ENCODE measurements at places on chromosomes 7 and 10. TPM values are rescaled to one million over a fixed set of nuclear protein-coding genes. Genes with fewer than 3 reads are reported as not detected.

GRCh38 chr7:128812514-128813168, 17.6 kb upstream of the FLNC start:
- H3K36me3 ChIP-seq, result no peaks in the 10 kb centered on the region
- no peaks in the 10 kb centered on the region for H3K27me3 ChIP-seq
- no peaks in the 10 kb centered on the region for H3K4me1 ChIP-seq
- H3K4me3 ChIP-seq, result no peak overlapping the region

- peak overlapping the region; percentile 23 for H3K27ac ChIP-seq
- H3K27me3 ChIP-seq, result no peaks in the 10 kb centered on the region
- H3K36me3 ChIP-seq, result no peaks in the 10 kb centered on the region
- DNase-seq, result no peak
- no peak overlapping the region for H3K4me3 ChIP-seq
Observed at GRCh38 chr10:49108656-49109055, 6.7 kb downstream of the VSTM4 start.

DNA sequence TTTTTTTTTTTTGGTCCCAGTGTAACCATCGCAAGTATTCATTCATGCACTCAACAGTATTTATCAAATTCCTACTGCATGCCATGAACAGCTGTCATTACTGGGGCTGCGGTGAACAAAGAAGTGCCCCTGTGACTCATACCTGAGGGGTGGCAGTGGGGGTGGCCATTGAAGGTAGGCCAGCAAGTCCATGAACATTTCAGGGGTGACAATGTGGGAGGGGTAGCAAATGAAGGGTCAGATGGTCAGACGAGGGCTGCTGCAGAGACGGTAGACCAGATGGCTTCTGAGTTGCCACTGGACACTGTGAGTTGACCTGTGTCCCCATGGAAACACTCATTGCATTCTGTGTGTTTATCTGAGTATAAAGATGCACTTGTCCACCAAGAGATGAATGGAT, 92.5 kb upstream of the PITRM1 start:
- H3K4me1 ChIP-seq, result no peaks in the 10 kb centered on the region
- H3K27ac ChIP-seq, result no peak overlapping the region
- no peak for DNase-seq

DNA sequence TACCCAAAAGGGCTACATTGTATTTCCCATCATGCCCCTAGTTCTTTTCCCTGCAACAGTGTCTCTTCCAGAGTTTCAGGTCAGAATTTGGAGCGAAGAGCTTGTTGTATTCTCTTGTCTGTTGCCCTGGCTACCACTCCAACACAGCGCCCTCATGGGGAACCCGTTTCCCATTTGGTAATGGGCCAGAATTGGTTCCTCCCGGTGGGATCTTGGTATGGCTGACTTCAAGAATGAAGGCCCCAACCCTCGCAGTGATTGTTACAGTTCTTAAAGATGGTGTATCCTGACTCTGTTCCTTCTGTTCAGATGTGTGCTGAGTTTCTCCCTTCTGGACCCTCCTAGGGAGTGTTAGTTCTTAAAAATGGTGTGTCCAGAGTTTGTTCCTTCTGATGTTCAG, 110.5 kb upstream of the ZNF32 start:
- no peak overlapping the region for H3K4me3 ChIP-seq
- H3K36me3 ChIP-seq, result no peaks in the 10 kb centered on the region
- H3K27me3 ChIP-seq, result no peaks in the 10 kb centered on the region
- no peak overlapping the region for H3K27ac ChIP-seq
- H3K4me1 ChIP-seq, result no peaks in the 10 kb centered on the region
- DNase-seq, result no peak

The RNF148 gene
- total RNA-seq, result 3.4 TPM

The PODXL gene
- total RNA-seq, result 33.6 TPM

DNA sequence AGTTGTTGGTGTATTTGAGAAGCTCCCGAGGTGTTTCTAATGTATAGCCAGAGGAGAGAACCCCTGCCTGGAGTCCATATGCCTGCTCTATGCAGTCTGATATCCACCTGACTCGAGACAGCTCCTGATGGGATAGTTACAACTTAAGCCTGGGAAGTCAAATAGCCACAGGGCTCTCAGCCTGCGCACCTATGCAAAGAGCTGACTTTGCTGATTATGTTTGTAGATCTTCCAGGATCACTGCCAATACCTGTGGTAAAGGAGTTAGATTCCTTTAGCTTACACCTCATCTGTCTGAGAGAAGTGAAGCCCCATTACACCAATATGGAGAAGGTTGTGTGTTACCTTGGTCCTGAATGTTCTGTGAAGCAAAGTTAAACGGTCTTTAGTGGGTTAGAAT, 1063.3 kb downstream of the NRG3 start:
- no peaks in the 10 kb centered on the region for H3K4me1 ChIP-seq
- no peaks in the 10 kb centered on the region for H3K27me3 ChIP-seq
- DNase-seq, result no peak

The ATOH7 gene
- not detected for total RNA-seq

The EBLN1 gene
- total RNA-seq, result not detected
